ENCODE measurements at places on chromosomes 12 and 14.

GRCh38 chr14:105843444-105844046, 317.2 kb downstream of the TMEM121 start:
- no peak for DNase-seq

DNA sequence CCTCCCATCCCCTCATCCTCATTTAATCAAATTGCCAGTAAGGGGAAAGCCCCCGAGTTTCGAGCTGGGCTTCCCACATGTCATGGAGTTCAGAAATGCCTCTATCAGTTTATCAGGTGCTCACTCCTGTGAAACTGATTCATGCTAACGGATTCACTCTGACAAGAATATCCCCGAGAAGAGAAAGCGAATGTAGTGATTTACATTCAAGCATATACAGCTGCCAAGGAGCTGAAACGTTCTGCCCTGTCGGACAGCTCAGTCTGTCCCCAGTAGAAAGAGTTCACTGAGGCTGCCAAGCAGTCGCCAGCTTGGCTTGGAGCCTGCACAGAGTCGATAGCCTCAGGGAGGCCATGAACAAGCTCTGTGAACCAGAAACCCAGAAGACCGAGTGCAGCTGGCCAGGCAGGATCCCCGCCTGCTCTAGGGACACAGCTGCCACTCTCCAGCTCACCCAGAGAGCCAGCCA, 88.4 kb downstream of the TMCC3 start:
- DNase-seq = no peak

DNA sequence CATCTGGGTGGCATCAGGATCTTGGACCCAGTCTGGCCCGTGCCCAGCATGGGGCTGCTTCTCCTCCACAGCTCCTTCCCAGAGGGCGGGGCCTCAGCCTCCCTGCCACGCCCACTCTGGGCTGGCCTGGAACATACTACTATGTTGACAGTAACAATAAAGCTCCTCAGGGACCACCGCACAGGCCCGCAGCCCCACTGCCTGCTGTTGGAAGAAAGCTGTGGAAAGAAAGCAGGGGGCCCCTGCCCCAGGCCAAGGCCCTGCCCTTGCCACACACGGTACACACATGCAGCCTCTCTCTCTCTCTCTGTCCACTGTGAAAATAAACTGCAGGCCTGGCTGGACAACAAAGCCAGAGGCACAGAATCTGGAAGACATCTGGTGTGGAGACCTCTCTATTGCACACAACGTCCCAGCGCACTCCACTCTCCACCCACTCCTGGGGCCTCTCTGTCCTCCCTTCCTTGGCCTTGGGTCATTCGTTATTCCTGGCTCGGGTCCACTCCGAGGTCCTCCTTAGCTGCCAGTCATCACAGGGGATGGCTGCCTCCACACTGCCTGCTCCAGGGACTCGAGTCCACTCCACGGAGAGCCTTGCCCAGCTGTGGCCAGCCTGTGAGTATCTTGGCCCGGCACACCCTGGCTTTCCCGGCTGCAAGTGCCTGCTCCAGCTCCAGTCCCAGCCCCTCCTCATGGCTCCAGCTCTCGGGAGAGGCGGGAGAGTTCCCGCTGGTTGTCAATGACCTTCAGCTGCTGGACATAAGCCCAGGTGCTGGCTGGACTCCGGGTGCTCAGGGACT, 11.8 kb upstream of the ENDOU start:
- peak; percentile 92 for DNase-seq

DNA sequence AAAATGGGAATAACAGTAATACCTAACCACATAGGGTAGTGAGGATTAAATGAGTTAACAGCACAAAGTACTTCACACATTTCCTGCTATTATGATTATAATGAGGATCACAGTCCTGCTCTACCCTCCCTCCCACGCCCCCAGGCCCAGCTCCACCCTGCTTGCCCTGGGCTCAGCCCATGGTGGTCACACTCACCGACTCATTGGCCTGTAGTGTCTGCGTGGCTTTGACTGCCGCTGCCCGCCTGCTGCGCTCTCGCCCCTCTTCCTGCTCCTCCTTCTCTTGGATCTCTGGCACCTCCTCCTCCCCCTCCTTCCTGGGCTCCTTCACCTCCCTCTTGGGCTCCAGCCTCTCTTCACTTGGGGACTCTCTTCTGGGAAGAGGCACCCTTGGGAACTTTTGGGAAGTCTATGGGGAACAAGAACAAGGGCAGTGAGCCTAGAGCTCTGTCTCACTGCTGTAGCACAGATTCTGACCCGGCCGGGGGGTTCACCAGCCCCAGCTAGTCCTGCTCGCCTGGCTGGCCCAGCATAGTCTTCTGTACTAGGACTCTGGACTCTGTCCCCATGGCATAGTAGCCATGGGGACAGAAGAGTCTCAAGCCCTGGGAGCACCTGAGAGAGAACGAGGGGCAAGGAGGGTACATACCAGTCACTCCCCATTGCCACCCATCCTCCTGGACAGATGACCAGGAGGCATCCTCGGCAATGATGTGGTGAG, 7.1 kb upstream of the PNMA1 start:
- DNase-seq = no peak

GRCh38 chr14:24072436-24072835, 1.1 kb downstream of the CPNE6 start:
- no peak for DNase-seq

DNA sequence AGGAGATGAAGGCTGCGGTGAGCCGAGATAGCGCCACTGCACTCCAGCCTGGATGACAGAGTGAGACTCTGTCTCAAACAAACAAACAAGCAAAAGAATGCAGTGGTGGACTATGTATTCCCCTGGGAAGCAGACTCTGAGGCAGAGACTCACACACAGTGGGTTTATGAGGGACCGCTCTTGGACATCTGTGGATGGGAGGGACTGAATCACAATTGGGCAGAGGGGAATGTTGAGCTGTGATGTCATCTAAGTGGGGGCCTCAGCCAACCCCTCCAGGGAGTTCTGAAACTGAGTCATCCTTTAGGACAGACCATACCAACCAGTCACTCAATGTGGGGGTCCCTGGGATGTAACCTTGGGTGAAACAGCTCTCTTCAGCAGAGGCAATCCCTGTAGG, 151.0 kb downstream of the SUDS3 start:
- DNase-seq = no peak

- no peak for DNase-seq
Observed at GRCh38 chr12:46460682-46461210, 88.2 kb upstream of the SLC38A2 start.

- DNase-seq = no peak
Observed at GRCh38 chr14:89022274-89022673, 197.8 kb downstream of the TTC8 start.

GRCh38 chr12:116697305-116697704, 40.6 kb downstream of the SPRING1 start:
- no peak for DNase-seq

- no peak for DNase-seq
Observed at GRCh38 chr12:70258605-70259403, 15.6 kb downstream of the CNOT2 start.

DNA sequence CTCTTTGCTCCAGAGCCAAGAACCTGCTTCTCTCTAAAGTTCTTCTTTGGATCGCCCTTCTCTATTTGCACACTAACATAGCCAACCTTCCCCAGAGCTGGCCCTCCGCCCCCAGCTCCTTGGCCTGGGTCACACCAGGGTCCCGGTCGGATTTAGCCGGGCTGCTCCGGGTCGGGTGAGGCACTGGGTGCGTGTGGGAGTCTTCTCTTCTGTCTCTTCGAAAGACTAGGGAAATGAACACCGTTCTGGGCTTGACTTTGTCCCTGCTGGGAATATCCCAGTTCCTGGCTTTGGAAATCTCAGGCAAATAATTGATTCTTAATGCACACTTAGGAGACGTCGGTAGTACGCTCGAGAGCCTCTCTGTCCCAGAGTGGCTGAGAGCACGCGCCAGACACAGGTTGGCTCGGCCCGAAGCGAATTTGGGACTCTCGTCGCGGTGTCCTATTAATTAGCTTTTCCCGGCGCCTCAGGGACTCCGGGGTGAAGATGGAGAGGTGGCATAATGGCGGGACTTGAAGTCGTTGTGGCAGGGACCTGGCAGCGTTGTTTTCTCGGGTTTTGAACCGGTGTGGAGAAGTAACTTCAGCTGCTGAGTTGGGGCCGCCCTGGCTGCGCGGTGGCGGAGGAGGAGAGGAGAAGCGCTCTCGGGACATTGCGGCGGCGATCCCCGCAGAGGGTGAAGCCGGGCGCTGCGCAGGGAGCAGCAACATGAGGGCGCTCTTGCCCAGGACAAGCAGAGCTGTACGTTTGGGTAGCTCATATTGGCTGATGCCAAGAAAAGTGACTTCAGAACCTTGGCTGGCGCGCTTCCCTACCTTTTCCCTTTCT, 7.5 kb downstream of the FOXG1 start:
- DNase-seq = no peak

GRCh38 chr14:97266653-97267052, 469.5 kb downstream of the VRK1 start:
- DNase-seq = no peak

DNA sequence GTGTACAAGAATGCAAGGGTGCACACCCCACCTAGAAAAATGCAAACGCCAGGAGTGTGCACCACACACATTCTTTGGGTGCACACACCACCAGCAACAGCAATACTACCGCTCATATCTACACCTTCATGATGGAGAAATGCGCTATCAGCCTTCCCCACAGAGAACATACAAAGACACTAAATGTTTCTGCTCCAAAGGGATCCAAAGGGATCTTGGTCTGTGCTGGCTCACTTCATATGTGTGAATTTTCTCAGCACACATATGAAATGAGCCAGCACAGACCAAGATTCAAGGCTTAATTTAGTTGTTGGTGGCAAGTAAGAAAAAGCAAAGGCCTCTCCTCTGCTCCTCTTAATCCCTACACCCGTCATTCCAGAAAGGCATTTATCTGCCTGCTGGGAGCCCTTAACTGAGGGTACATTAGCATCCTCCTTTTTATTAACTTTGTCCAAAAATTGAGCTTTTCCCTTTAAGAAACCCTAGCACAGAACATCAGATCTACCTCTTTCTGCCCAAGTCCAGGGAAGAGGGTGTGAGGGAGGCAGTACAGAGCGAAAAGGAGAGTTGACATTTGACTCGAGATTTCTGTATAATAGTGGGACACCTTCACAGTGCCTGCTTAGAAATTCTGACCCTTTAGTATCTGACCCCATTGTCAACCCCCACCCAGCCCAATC, 8.3 kb downstream of the BMP4 start:
- DNase-seq = no peak

GRCh38 chr14:102764220-102764671, 13.0 kb upstream of the TRAF3 start:
- DNase-seq = no peak

DNA sequence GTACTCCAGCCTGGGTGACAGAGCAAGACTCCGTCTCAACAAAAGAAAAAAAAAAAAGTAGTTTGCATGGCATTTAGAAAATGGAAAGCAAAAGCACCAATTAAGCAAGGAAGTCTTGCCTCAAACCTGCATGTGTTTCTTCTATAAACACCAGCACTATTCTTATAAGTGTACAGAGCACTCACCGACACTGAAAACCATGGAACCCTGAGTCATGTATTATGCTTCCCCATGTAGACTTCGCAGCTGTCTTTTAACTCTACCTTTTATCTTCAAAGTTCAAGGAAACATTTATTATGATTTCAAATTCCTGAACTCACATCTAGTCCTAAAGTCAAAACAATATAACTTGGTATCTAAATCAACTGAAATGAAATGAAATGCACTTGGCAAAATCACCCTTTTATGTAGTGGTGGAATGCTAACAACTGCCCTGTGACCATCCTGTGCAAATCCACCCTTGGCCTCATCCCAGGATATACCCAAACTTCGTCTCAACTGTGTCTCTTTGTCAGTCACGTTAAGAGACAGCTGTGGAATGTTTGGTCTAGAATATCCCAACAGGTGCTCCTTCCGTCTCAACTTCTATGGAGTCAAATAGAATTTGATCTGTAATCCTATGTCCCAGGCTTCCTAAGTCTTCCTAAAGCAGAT, 4.8 kb downstream of the BCAT1 start:
- no peak for DNase-seq

- no peak for DNase-seq
Observed at GRCh38 chr14:56144176-56144575, 26.0 kb downstream of the PELI2 start.

Measured in lower leg skin (tissue), 4 donors.